Amniotic epithelial cell (primary cell): ENCODE measurements at places on chromosomes 11 and 22.

GRCh38 chr11:110467556-110467955 is 37.8 kb downstream of the FDX1 start:
- no peak for DNase-seq

DNA sequence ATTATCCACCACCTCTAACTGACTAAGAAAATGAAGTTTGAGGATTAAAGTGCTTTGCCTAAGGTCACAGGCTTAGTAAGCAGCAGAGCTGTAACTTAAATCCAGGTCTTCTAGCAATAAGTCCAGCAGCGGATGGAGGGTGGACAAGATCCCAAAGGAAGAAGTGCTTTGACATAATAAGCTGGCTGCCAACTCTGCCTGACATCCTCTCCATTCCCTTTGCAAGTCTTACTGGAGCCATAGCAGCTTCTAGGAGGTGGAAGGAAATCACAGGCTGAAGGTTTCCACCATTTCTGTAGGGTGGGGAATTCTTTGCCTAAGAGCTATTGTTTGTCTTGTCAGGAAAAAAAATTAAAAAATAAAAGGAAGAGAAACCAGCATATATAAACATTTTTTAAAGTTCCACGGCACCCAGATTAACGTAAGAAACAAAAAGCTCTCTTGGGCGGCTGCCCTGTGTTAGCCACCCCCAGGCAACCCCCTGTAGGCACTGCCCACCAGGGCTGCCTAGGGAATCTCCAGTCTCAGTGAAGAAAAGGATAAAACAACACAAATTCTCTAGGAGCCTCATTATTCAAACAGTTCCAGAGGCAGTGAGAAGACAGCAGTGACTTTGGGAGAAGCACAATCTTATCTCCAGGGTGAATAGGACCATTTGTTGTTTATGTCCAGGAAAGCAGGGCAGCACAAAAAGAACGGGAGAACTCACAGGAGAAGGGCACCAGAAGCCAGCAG is 380.8 kb upstream of the CADM1 start:
- DNase-seq: no peak

DNA sequence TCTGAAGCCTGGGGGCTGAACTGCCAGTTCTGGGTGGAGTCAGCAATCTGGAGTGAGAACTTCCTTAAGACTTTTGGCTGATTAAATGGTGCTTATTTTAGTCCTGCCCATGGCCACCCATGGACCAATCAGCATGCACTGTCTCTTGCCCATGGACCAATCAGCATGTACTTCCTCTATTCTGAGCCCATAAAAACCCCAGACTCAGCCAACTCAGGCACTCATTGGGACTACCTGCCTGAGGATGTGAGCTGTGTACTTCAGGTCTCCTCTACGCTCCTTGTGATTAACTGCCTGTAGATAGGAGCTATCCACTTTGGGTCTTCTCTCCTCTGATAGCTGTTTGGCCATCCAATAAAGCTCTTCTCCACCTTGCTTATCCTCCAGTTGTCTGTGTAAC is 342.3 kb upstream of the CCDC179 start:
- DNase-seq: no peak

GRCh38 chr11:33657757-33658156 is 42.9 kb downstream of the C11orf91 start:
- DNase-seq: no peak
